Activated naive CD4-positive, alpha-beta T cell (primary cell): ENCODE measurements at places on chromosomes 1 and 21.

GRCh38 chr1:35481229-35481628 lies 76.0 kb downstream of the KIAA0319L start:
- no peak for DNase-seq

- DNase-seq, result no peak
These were observed 57.3 kb downstream of the SDCCAG8 start for GRCh38 chr1:243312952-243313634.

DNA sequence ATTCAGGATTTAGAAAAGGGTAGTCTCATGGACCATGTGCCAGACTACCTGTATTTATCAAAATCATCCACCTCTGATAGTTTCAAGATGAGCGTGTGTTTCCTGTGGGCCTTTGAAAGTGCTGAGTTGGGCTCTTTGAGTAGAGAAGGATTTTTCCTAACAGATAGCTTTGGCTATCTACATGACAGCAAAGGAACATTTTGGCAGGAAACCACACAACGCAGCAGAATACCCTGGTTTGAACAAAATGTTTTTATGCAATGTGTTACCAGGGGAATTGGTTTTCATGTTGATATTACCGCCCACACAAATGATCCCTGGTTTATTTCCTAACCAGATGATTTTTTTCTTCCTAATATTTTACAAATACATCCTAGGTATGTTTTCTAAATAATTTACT lies 431.4 kb downstream of the NEGR1 start:
- no peak for DNase-seq

DNA sequence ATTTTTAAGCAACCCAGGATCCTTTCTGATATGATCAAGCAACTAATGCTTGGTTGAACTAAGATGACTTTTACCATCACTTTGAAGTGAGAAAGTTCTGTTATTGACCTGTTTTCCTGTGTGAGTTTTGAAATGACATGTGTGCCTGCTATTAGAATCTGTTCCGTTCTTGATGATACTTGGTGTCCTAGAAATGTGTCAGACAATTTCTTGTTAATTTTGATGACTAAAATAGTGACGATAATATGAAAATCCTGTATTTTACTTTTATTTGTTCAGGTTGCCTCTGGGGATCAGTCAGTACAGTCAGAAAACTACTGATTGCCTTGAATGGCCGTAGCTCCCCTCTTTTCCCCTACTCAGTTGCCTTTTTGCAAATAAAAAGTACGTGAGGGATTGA lies 228.0 kb downstream of the RYR2 start:
- no peak for DNase-seq

DNA sequence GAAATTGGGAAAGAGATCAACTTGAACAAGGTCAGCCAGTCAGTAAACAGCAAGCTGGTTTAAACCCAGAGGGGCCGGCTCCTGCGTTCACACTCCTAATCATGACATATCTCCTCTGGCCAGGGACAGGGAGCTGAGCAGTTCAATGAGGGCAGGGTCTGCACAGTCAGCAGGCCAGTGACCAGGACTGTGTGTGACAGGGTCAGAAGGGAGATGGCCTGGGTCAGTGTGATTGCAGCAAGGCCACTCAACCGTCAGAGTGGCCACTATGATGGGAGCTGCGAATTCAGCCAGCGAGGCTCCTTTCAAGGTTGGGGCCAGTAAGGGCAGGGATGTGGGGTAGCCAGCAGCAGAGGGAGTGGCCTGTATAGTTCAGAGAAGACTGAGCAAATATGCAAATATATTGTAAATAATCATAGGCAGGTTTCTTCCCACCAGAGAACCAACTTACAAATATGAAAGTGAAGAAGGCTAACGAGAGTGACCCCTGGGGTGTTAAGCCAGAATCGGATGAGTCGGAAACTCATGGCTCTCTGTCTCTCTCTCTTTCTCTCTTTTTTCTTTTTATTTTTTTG lies 20.0 kb downstream of the NOL9 start:
- DNase-seq, result no peak

DNA sequence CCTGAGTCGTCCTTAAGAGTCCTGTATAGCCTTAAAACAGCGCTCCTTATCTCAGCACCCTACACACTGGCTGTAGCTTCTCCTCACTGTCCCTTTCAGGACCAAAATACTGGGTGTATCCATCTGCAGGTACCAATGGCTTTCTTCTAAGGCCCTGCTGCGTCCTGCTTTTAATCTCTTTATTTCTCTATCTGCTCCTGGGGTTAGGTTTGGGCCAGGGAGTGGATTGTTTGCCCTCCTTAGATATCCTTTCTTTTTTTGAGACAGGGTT lies 12.1 kb downstream of the IL6R start:
- no peak for DNase-seq

- no peak for DNase-seq
These were observed 8.2 kb downstream of the THAP3 start for GRCh38 chr1:6632588-6633514.

DNA sequence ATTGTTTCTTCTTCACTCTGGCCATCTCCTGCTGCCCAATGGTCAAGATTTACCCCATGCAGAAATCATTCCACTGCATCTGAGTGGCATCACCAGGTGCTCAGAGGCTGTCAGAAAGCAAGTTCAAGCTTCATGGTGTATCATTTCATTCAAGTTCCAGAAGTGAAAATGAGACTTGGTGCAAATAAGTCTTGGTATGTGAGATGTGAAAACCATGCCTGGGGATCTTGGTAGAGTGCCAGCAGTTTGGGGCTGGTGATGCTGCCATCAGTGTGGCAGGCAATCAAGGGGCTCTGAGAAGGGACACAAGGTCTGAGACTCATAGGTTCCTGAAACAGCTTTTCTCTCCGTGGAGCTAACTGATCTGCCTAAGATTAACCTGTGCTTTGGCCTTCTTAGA lies 52.0 kb downstream of the CD2 start:
- no peak for DNase-seq

GRCh38 chr1:40740039-40740996 lies 43.3 kb upstream of the KCNQ4 start:
- DNase-seq, result no peak

GRCh38 chr1:184483101-184483683 lies 96.4 kb downstream of the C1orf21 start:
- no peak for DNase-seq

GRCh38 chr1:34306568-34306967 lies 129.9 kb downstream of the C1orf94 start:
- DNase-seq, result no peak

- no peak for DNase-seq
These were observed 3.4 kb upstream of the B3GALNT2 start for GRCh38 chr1:235507623-235508022.

DNA sequence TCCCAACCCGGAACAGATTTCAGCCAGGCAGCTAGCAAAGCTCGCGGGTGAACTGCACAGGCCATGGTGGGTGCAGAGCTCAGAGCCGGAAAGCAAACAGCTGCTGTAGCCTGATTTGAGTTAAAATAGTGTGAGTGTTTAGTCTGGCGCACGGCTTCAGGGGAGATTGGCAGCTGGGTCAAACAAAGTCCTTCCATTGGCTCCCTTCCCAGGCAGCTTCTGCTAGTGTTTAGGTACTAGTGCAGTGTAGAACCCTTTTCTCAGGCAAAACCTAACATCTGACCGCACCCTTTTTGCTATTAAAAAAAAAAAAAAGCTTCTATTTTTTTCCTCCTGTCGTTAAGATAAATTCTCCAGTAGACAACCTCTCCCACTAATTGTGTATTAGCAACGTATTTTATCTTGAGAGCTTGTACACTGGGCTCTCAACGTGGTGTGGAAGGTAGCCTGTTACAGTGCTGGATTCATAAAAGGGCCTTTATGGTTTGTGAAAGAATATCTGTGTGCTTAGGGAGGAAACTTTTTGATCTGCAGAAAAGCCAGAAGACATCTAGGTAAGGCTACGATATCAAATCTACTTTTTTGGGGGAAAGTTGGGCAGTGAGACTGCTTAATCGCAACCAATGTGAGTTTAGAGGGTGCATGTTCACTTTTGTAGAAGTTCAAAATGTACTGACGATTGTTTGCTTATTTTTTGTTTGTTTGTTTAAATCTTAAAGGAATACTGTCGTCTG lies 689.6 kb downstream of the USP25 start:
- no peak for DNase-seq

DNA sequence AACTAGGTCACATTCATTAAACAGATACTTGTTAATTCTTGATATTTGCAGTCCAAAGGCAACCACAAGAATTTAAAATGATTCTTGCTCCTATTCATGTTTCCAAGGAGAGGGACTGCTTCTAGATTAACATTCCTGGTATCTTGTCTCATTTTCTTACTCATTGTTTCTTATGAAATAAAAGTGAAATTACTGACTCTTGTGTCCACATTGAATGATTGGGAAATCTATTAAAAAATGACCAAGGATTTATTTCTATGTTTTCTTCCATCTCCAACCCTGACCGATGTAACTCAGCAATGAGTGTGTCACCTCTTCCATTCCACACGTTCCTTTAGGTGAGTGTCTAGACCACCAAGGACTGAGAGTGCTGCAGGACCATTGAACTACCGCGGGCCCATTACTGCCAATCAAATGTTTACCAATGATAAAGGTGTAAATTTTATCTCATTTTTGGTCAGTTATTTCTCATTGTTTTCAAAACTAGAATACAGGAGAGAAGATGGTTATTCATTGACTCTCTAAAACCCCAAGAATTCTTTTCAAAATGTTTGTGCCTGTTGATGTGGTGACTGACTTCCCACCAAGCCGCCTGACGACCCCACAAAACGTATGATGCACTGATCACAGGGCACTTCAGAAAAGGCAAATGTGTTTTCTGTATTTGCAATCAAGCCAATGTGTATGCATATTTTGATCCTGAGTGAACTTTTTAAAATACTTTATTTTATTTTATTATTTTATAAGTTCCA lies 414.6 kb upstream of the PTBP2 start:
- DNase-seq, result no peak

- no peak for DNase-seq
These were observed 419.4 kb downstream of the GPATCH2 start for GRCh38 chr1:217211486-217211885.

DNA sequence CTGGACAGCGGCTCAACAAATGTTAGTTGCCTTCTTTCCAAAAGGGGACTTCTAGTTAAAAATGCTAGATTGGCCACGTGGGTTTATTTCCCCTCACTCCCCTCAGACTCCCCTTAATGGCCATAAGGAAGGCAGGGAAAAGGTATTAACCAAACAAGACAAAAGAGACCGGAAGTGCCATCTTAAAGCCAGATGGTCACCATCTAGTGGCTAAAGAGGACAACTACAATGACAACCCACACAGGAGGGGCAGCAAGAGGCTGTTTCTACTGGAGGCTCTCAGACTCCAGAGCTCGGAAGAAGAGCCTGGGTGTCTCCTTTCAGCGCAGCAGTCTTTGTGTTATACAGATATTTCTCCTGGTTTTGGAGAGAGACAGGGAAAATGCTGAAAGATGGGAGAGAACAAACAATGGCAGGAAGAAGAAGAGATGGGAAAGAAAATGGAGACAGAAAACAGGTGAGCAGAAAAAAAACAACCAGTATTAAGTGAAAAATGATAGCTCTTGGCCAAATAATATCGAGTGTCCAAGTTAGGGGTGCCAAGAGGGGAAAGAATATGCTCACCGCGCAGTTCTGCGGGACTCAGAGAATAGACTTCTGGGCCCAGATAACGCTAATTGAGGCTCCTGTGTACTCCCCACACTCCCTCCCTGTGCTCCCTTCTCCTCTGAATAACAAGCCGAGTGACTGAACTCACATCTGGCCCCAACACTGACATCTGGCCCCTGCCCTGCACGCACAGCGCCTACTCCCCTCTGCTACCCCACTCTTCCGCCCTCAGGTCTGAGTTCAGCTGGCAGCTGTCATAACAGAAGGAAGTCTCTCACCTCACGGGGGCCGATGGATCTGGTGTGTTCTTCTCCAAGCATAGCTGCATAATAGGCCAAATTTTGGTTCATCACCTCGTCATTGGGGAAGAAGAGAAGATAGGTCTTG lies 9.6 kb downstream of the P3H1 start:
- no peak for DNase-seq

GRCh38 chr1:224116131-224116530 lies 2.2 kb downstream of the FBXO28 start:
- no peak for DNase-seq

GRCh38 chr1:115624859-115625258 lies 16.9 kb upstream of the VANGL1 start:
- no peak for DNase-seq

- no peak for DNase-seq
These were observed 168.4 kb upstream of the C21orf91 start for GRCh38 chr21:17987382-17988101.

- DNase-seq, result no peak
These were observed 14.0 kb downstream of the FAAP20 start for GRCh38 chr1:2180297-2181245.

- no peak for DNase-seq
These were observed 320.2 kb upstream of the NFIA start for GRCh38 chr1:60762176-60762575.

DNA sequence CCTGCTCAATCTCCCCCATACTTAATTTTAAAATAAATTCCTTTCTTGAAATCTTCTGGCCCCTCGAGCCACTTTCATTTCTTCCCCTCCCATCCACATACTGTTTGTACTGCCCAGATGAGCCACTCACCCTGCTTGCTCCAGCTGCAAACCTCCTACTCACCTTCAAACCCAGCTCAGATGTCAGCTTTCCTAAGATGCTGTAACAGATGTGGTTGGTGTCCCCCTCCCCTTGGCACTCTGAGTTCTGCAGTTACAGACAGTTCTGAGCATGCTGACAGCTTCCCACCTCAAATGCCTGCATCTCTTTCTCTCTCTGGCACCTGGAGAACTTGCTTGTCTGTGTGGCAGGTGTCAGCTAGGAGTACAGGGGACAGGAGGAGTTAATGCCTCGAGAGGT lies 106.7 kb downstream of the PTPRU start:
- no peak for DNase-seq

- no peak for DNase-seq
These were observed 19.5 kb upstream of the RGSL1 start for GRCh38 chr1:182430263-182431068.
